ENCODE measurements at places on chromosomes 3 and 15.

GRCh38 chr15:56758770-56759449 lies 25.6 kb upstream of the ZNF280D start:
- no peak for DNase-seq

DNA sequence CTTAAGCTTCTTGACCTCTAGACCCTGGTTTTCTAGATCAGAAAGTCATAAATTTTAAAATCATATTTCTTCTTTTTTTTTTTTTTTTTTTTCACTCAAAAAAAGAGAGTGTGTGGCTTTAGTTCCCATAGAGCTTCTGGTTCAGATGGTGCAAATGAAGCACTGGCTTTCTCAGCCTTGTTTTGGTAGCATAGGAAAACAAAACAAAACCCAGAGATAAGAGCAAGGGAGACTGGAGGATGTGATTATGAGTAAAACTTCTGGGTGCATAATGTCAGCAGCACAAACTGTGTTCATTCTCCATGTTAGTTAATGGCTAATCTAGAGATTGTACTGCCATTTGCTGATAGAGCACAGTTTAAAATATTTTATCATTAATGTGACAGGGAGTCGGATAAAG lies 55.4 kb downstream of the RARB start:
- no peak for DNase-seq

DNA sequence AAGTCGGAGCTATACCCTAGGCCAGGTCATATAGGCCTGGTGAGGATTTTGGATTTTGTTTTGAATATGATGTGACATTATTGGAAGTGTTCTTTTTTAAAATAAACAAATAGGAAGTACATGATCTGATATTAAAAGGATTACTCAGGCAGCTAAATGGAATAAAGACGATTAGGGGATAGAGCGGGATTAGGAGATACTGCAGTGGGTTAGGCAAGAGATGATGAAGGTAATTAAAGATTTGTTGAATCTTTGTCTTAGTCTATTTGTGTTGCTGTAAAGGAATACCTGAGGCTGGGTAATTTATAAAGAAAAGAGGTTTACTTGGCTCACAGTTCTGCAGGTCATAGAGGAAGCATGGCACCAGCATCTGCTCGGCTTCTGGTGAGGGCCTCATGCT lies 21.3 kb downstream of the KIF15 start:
- no peak for DNase-seq

- DNase-seq: no peak
Observed at GRCh38 chr3:142963234-142963515, 299 bp downstream of the PAQR9 start.

DNA sequence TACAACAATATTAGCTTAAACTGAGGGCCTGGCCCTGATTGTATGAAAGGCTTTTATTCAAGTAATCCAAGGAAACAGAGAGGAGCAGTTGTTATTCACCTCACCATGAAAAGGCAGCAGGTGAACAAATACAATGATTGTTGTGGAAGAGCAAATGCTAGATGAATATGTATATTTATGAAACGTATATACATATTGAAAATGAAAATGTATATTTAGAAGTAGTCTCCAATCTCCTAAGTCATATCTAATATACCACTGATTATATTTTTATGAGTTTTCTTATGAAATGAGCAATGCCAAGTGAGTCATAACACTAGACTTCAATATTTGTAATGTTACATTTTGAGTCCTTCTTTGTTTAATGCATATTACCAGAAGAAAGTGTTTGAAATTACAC lies 116.2 kb upstream of the KCNMB2 start:
- no peak for DNase-seq

Measured in HL-60 (cell line).